ENCODE measurements at places on chromosomes 6 and 20. TPM values are rescaled to one million over a fixed set of nuclear protein-coding genes. Genes with fewer than 3 reads are reported as not detected.

GRCh38 chr6:154506582-154506981, 3.9 kb downstream of the CNKSR3 start:
- no peak for DNase-seq

DNA sequence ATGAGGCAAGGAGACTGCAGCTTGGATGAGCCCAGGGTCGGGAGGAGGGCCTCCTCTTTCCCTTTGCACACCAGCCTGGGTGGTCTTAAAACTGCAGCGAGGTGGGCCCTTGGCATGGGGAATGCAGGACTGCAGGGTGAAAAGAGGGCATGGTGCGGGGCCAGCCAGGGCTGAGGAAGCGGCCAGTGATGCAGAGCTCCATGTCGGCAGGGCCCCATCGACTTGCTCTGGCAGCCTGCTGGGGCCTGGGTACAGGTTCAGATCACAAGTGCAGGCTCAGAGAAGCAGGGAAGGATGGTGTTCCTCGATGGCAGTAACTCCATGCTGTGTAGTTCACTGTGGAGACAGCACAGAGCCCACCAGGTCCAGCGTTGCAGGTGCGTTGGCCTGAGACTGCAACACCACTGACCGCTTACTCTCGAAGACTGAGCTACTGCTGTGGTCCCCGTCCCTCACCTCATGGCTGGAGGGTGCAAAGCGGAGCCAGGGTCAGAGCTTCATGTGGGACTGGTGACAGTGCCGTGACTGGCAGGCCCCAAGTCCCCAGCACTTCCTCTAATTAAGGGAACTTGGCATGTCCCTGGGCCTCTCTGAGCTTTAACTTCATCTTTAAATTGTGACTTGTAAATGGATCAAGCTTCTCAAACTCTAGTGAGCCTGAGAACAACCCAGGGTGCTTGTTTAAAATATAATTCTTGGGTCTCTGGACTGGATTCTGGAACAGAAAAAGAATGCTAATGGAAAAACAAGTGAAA, 223.2 kb downstream of the SYNDIG1 start:
- DNase-seq: no peak

DNA sequence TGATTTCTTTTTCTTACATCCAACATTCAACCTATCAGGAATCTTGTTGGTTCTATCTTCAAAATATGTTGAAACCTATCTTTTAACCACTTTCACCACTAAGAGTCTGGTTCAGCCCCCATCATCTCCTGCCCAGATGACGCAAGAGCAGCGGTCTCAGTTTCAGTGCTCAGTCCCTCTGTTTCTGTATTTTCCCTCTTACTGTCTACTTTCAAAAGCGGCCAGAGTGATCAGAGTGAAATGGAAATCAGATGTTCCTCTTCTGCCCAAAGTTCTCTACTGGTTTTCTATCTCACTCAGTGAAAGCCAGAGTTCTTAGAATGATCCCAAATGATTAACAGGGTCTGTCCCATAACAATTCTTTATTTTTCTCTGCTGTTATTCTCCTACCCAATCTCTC, 147.9 kb upstream of the PDE7B start:
- no peak for DNase-seq

DNA sequence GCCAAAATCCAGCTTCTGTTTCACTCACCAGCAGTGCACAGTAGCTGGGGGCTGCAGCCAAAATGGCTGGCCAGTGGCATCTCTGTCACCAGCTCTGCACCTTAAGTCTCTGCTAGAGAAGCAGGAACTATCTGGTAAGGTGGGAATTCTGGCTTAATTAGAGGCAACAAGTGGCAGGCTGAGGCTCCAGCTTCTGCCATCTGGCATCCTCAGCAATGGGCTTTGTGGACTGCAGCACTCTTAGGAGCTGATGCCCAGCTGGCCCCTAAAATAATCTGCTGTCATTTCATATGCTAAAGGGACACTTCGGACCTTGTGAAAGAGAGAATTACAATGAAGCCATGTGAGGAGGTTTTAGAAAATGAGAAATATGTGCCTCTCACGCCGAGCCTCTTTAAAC, 4.6 kb upstream of the CLDN20 start:
- no peak for DNase-seq

DNA sequence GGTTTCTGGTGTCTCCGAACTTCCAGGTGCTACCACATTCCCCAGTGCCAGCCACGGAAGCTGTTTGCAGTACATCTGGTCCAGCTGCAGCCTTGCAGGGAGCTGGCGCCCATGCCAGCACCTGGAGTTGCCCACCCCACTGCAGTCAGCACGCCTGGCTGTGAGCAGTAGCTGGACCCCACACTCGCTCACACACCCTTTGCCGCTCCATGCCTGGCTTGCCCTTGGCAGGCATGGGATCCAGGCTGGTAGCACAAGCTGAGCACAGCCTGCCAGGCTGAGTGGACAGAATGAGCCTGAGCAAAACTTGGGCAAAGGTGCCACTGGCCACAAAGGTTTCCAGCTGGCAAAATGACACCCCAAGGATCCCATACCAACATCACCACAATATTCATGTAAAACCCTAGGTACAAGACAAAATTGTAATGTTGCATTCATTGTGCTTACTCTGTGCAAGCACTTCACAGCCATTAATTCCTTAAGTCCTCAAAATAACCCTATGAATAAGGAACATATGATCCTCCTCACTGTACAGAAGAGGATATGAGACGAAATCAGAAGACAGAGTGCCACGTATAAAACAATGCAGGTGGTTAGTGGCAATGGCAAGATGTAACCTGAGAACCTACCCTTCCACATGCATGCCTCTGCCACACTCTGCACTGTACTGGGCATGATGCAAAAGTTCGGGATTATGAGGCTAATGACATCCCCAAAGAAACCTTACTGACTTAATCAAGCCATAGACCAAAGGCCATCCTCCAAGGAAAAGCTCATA, 18.3 kb downstream of the KIF16B start:
- DNase-seq: no peak

- no peak for DNase-seq
Measured at GRCh38 chr6:111162504-111162903, 75.2 kb downstream of the SLC16A10 start.

DNA sequence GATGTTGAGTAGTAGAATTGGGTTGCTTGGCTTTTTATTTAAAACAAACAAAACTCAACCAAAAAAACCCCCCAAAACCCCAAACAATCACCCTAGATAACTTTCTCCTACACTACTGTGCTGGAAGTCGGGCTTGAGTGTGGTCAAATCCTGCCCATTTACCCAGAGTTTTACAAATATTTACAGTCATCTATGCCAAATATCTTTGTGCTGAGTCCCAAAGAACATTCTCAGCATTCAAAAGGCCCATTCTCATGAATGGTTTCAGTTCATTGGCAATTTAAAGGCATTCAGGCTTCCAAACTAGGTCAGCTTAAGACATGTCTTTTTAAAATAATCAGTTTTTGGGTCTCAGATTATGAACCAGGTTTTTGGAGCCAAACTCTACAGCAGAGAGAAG, 1.8 kb downstream of the RNF144B start:
- no peak for DNase-seq

GRCh38 chr6:147023148-147023547, 181.1 kb upstream of the STXBP5 start:
- DNase-seq: no peak

- no peak for DNase-seq
Measured at GRCh38 chr6:5050009-5050408, 35.1 kb upstream of the PPP1R3G start.

DNA sequence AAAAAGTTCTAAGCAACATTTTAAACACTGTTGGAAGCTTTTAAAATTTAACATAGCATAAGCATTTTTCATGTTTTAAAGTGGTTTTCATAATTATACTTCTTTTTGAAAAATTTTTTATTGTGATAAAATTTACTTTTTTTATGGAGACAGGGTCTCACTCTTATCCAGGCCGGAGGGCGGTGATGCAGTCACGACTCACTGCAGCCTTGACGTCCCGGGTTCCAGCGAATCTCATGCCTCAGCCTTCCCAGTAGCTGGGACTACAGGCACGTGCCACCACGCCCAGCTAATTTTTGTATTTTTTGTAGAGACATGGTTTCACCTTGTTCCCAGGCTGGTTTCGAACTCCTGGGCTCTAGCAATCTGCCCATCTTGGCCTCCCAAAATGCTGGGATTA, 46.1 kb upstream of the TULP4 start:
- no peak for DNase-seq

DNA sequence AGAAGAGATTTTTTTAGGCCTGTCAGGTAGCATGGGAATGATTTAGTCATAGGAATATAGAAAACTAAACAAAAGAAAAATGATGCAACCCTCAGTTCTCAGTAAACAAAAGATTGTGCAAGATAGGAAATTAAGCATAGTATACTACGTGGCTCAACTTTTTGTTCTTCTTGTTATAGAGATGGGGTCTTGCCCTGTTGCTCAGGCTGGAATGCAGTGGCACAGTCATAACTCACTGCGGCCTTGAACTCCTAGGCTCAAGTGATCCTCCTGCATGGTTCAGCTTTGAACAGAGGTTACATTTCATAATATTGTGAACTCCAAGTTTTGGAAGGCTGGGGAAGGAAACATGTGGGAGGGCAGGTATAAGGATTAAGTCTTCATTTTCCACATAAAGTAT, 28.5 kb downstream of the SLX4IP start:
- no peak for DNase-seq

DNA sequence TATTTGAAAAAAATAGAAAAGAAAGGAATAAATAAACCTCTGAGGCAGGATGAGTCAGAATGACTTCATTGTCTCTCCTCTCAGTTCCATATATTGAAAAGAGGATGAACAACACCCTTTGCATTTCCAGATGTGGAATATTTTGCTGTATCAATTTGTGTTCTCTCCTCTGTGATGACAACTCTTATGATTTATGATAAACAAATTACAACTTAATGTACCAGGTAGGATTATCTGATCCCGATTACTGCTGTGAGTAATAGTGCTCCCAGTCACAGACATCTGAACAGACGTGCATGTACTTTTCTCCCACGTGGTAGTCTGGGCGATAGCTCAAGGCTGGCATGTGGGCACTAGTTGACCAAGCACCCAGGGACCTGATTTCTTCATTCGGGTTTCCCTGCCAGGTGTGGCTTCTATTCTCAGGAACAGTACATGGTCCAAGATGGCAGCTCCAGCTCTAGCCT, 142.1 kb upstream of the SULF2 start:
- no peak for DNase-seq

DNA sequence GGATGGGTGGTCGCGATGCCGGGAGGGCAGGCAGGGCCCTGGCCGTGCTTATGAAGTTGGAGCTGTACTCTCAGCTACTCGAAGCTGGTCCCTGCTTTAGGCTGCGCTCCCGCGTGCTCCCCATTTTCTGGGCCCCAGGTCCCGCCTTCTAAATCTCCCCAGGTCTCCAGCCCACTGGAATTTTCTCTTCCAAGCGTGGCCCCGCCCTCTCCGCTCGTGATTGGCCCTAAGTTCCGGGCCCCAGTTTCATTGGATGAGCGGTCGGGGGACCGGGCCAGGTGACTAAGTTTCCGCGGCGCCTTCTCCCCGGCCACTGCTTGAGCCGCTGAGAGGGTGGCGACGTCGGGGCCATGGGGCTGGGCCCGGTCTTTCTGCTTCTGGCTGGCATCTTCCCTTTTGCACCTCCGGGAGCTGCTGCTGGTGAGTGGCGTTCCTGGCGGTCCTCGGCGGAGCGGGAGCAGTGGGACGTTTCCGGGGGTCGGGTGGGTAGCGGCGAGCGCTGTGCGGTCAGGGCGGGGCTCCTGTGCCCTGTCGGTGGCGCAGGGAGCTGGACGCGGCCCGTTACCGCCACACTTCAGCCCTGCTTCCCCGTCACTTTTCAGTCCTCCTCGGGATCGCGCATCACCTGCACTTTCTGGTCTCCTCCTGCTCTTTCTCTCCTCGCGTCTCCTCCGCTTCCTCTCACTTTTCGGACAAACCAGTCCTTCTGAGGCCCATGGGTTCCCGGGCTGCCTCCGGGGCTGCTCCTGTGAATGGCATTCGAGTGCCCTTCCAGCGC, at the start of gene MICA:
Gene MICA (plus strand): TSS at position 313 of the 778 bp plus-strand sequence. CDS start 38 bp downstream, at position 351.
- peak; percentile 67 for DNase-seq

DNA sequence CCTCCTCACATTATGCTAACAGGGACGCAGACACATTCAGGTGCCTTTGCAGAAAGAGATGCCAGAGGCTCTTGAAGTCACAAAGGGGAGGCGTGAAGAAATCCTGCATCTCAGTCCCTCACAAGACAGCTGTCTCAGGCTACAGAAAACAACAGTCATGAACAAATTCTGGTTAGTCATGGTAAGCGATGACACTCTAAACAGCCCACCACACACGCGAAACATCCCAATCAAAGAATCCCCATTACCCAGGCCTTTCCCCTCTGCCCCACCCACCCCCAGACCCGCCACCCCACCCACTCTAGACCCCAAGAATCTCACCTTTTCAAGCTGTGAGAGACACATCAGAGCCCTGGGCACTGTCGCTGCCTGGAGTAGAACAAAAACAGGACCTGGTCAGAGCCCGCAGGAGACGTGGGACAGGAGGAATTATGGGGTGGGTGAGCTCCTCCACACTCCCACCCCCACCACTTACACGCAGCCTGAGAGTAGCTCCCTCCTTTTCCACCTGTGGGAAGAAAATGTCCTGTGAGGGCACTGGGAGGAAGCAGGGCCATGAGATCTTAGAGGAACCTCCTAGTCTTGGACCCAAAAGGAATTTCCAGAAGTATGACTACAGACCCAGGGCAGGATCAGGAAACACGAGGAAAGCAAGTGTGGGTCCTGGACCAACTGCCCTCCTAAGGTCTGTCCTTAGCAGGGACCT, 2.7 kb downstream of the HLA-B start:
- DNase-seq: no peak

DNA sequence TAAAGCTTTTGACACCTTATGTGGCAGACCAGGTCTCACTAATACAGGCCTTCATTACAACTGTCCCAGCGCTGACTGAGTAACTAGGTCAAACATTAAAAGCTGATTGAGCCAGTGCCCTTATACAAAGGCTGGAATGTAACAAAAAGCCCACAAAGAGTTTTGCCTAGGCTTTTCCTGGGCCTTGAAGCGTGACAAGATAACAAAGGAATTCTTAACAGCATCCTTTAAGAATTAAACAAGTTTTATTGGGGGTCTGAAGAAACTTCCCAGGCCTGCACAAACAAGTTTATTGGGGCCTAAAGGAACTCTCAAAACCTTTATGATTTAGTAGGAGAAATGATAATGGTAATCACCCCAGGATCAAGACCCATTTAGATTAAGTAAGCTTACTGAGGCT, 267.6 kb upstream of the FAM83B start:
- DNase-seq: no peak

DNA sequence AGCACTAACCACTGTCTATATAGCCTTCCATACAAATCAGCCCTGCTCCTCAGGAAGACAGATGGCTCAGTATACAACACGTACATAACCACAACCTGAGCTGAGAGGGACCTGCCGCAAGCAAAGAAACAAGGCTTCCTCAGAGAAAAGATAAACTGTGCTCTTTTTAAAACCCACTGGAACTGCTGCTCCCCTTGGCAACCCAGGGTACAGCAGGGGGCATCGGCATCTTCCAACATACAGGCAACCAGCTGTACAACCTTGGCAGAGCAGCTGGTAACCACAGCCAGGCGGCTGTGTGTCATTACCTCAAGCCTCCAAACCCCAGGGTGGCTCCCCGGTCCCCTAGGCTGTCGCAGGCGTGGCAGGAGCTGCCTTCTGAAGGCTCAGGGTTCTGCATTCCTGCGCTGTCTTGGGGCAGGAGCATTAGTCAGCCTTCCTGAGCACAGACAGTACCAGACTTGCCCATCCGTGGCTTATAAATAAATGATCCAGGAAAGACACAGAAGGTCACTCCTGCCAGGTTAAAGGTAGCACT, 249.5 kb downstream of the ADGRG6 start:
- DNase-seq: no peak

The PGC gene
- total RNA-seq: not detected

The PNLDC1 gene
- total RNA-seq: 3.5 TPM

The TCF21 gene
- not detected for total RNA-seq

The SEL1L2 gene
- total RNA-seq: not detected

The PTPRA gene
- total RNA-seq: 150 TPM

The DDX43 gene
- 1.9 TPM for total RNA-seq

The ADGRF1 gene
- total RNA-seq: not detected

The CFB gene
- 13.5 TPM for total RNA-seq

The HLA-DMB gene
- 3.8 TPM for total RNA-seq

All from dorsolateral prefrontal cortex (tissue), 122 donors.